ENCODE measurements at places on chromosomes 11 and 22.

DNA sequence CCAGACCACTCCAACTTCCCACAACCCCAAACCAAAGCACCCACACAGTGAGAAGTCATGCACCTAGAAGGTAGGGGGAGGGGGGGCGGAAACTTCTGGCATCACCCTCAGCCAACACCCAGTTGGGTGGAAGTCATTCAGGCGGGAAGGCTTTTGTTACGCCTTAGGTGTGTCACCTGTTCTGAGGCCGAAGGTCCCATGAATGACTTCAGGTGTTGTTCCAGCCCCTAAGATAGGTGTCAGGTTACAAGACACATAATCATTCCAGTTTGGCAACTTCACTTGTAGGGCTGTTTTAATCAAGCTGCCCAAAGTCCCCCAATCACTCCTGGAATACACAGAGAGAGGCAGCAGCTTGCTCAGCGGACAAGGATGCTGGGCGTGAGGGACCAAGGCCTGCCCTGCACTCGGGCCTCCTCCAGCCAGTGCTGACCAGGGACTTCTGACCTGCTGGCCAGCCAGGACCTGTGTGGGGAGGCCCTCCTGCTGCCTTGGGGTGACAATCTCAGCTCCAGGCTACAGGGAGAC lies at the start of gene TMPRSS4:
Gene TMPRSS4 (plus strand): TSS at position 325 of the 528 bp plus-strand sequence. CDS start 225 bp downstream, outside the sequence.
- no peak for DNase-seq

DNA sequence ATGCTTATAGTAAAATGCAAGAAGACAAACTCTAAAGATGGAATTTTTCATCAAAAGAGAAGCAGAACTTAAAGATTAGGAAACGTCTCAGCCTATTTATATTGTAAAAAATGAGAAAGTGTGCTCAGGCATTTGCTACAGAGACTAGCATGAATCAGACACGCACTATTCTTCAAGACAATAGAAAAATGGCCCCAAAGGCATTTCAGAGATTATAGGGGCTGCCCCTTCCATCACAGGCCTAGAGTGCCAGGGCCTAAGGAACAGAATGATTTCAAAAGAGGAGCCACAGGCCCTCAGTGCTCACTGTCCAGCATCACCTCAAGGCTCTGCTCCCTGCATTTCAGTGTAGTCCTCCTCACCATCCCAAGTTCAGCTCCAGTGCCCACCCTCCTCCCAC lies 27.5 kb downstream of the TNKS1BP1 start:
- DNase-seq = no peak

DNA sequence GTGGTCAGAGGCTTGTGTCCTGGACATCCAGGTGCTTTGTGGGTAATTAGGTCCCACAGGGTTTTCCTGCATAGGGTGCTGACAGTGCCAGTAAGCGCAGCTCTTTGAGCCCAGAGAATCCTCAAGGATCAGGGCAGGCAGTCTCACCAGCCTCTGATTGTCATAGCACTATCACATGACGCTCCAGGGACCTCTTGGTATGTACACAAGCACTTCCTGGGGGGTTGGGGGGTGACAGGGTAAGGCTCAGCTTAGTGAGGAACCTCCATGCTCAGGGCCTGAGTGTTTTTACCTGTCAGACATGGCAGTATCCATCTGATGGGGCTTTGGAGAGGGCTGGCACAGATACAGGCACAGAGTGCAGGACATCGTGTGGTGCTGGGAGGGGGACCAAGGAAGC lies 27.9 kb upstream of the SUSD2 start:
- peak; percentile 71 for DNase-seq

DNA sequence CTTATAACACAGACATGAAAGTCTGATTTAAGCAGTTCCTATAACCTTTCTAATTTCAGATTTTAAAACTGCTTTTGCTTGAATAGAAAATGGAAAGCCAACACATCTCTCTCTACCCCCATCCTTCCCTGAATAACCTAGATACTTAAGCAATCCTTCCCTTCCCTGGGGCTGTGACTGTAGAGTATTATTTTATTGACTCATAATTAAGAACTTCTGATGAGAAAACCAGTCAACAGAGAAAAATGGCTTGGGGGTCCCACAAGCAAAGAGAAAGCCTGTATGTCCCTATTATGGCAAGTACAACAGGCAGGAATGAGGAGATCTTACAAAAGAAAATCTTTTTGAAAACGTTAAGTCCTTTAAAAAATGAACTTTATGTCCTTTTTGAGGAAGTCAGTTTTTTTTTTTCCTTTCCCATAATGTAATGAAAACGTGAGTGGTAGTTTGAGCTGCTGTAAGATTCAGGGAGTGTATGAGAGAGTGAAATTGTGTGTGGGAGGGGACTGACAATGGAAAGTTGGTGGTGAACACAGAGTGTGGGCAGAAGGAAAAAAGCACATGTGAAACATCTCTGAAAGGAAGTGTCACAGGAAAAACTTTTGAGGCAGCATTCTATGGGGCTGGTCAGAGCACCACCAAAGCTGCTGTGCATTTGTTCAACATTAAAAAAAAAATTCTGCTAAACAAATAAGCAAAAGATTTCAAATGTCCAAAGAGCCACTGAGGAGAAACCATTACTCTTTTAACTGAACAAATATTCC lies 154.6 kb downstream of the MAML2 start:
- no peak for DNase-seq

DNA sequence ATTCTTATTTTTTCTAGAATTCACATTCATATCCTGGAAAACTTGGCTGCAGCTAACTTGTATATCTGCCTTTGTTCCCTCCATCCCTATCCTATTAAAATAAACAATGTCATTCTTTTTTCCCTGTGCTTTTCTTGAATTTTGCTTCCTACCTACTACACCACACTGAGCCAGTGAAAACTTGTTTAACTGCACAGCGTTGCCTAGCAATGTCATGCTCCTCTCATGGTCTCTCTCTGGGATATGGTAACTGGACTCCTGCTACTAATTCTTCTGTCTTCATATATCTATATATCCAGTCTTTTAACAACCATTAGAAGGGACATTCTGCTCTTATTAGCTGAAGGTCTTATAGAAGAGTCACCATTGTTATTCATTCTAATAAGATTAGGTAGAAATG lies 434.4 kb downstream of the METTL15 start:
- no peak for DNase-seq

DNA sequence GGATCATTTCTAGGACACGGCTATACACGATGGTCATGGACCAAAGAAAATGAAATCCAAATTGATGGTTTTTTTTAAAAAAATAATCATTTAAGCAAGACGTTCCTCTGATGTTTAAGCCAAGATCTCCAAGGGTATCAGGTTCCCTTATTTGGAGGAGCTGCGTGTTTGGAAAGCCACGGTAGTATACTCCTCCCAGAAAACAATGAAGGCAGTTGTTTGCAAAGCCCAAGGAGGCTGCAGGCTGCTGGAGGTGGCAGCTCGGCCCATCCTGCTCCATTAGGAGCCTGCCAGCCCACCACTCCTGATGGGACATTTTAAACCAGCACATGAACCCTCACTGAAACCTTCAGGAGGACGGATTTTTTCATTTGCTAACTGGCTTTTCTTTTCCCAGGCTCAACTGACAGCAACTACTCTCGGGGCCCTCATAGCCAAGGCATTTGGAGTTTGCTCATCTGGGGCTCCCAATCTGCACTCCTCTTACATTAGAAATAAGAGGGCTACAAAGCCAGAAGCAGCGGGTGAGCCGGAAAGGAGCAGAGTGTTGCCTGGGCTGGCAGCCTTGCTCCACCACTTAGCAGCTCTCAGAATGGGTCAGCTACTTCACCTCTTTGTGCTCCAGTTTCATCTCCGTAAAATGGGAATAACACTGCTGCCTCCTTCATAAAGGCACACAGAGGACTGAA lies 58.4 kb downstream of the ABTB2 start:
- DNase-seq = no peak

DNA sequence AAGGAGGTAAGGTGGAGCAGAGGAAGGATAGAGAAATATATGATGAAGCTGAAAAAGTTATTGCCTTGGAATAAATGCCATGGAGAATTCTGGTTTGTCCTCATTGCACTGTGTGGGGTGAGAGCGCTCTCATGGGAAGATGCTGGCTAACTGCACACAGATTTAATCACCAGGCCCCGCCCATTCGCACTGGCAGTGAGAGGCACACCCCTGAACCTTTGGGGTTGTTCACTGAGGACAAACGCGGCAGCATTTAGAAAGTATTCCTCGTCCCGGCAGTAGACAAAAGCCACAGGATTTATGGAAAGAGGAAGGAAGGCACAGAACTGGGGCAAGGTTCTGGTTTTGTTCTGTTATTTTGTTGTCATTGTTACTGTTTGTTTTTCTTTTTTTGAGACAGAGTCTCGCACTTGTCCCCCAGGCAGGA lies 70.2 kb downstream of the MED15 start:
- no peak for DNase-seq

DNA sequence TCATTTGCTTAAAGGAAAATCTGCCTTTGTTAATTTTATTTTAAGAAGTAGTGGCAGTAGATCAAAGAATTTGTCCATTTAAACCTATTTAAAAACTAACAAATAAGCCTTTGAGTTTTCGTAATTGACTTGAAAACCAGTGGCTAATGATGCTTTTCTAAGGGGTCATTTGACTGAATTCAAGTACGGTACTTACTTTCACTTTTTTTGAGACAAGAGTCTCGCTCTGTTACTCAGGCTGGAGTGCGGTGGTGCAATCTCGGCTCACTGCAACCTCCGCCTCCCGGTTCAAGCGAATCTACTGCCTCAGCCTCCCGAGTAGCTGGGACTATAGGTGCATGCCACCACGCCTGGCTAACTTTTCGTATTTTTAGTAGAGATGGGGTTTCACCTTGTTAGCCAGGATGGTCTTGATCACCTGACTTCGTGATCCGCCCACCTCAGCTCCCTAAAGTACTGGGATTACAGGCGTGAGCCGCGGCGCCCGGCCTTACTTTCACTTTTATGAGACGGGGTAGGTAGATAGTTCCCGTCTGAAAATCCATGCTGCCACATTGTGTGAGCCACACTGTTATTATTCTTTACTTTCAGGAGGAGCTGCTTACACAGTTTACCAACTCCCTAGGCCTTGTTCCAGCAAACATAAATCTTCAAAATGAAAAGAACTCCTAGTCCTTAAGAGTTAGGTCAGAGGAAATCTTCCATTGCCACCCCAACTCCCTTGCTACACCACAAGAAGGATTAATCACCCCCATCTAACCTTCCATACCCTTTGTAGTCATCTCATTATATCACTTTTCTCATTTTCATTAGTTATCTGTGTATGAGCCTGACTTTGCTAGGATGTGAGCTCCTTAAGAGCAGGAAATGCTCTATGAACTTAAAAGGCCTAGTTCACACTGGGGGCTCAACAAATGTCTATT lies 926.6 kb upstream of the CCDC90B start:
- DNase-seq = no peak

- DNase-seq = no peak
Measured at GRCh38 chr11:12727563-12728211, 53.5 kb downstream of the TEAD1 start.

GRCh38 chr11:7032692-7033091 lies 12.4 kb downstream of the NLRP14 start:
- DNase-seq = no peak

GRCh38 chr22:26546282-26546681 lies 34.0 kb upstream of the TFIP11 start:
- DNase-seq = no peak
